ENCODE measurements at places on chromosomes 1 and 21.

GRCh38 chr1:207404849-207405525, 49.1 kb upstream of the CR2 start:
- DNase-seq, result peak; percentile 33

GRCh38 chr1:156371553-156372264, 2.7 kb downstream of the RHBG start:
- DNase-seq, result no peak

GRCh38 chr1:22494943-22495579, 43.4 kb downstream of the ZBTB40 start:
- DNase-seq, result no peak

- DNase-seq, result no peak
These were observed 836.7 kb upstream of the ADAMTS5 start for GRCh38 chr21:27803571-27803970.

GRCh38 chr21:34190576-34191321, 117.4 kb downstream of the MRPS6 start:
- DNase-seq, result no peak

- DNase-seq, result no peak
These were observed 24.0 kb downstream of the ECE1 start for GRCh38 chr1:21266119-21266774.

DNA sequence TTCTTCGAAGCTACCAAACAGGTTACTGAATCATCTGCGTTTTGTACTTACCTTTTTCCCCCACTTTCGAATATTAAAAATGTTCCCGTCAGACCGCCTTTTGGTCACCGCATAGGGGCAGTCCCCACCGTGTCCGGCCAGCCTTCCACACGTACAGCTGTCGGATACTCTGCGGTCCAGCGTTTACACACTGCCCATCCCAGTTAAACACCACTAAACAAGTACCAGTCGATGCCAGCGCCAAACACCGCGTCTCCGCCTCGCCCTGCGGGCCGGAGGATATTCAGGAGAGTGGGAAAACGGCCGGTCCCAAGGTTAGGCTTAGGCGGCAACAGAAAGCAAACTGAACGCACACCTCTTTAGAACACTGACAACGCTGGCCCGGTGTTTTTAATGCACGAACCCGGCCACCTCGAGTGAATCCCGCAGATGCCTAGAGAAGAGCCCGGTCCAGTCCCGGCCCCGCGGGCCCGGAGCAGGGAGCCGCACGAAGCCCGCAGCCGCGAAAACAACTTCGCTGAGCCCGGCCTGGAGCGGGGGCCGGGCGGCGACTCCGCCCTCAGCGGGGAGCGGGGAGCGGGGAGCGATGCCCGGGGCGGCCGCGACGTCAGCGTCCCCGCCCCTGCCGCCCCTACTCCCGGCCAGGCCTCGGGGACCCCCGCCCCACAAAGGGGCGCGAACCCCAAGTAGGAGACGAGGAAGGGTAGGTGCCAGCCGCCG, 730 bp upstream of the PHF13 start:
- DNase-seq, result no peak

DNA sequence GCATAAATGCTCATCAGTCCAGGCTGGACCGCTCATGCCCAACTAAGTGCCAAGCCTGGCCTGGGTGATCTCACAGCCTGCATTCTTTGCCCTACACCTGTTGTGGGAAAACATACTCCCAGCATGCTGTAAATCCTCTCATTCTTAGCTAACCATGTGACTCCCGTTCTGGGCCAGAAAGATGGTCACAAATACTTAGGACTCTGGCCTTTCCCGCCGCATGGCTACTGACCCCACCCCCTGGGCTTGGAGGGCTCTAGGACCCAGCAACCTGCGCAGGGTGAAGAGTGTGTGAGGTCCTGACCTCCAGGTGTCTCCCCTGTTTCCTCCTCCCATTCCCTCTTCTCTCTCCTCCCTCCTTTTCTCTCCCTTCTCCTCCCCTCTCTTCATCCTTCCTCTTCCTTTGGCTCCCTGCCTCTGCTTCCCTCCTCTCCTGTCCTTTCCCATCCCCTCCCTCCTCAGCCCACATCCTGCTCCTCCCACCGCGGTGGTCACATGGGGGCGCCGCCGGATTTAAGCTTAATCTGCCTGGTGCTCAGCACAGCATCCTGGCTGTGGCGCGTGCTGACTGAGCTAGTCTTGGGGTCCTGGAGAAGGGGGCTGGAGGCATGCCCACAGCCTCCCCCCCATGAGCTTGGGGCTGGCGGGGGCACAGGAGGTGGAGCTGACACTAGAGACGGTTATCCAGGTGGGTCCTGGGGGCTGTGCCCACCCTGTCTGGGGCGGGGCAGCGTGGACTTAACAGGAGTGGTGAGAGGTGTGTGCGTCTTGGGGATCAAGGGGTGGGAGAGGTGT, at the start of gene CROCC:
Gene CROCC, plus strand, starts transcription at position 541 of the 795 bp plus-strand sequence. Its CDS starts 88 bp downstream, at position 629.
- no peak for DNase-seq

DNA sequence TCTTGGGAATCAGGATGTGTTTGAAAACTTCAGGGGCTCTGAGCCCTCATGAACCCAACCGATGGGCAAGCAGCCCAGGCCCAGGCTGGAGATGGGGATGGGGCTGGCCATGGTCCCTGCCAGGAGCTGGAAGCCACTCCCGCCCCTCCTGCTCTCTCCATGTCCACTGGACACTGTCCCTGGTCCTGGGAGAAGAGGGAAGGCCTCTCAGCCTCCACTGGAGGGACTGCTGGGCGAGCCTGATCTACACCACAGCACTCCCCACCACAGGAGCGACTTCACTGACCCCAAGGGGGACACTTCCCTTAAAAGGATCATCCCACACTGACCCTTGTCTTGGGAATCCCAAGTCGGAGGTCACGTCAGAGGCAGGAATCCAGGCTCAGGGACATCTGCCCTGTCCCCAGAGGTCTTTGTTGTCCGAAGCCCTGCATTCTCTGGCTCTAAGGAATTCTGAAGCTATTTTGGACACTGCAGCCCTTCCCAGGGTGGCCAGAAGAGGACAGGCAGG, 16.9 kb upstream of the COL18A1 start:
- DNase-seq, result no peak

DNA sequence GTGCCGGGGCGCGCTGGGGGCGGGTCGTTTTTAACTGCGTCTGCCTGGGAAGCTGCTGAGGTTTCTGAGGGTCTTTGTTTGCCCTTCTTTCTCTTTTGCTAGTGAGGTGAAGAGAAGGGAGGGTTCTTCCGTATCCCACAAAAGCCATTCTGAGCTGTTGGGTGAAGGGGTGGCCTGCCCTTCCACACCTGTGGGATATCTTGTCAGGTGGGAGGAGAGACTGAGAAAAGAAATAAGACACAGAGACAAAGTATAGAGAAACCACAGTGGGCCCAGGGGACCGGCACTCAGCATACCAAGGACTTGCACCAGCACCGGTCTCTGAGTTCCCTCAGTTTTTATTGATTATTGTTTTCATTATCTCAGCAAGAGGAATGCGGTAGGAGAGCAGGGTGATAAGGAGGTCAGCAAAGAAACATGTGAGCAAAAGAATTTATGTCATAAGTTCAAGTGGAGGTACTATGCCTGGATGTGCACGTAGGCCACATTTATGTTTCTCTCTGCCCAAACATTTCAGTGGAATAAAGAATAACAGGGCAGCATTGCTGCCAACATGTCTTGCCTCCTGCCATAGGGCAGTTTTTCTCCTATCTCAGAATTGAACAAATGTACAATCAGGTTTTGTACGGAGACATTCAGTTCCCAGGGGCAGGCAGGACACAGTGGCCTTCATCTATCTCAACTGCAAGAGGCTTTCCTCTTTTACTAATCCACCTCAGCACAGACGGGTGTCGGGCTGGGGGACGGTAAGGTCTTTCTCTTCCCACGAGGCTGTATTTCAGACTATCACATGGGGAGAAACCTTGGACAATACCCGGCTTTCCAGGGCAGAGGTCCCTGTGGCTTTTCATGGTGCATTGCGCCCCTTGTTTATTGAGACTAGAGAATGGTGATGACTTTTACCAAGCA, 972 bp downstream of the PGBD2 start:
- no peak for DNase-seq

- DNase-seq, result no peak
These were observed 166.3 kb upstream of the NR5A2 start for GRCh38 chr1:199861020-199861795.

DNA sequence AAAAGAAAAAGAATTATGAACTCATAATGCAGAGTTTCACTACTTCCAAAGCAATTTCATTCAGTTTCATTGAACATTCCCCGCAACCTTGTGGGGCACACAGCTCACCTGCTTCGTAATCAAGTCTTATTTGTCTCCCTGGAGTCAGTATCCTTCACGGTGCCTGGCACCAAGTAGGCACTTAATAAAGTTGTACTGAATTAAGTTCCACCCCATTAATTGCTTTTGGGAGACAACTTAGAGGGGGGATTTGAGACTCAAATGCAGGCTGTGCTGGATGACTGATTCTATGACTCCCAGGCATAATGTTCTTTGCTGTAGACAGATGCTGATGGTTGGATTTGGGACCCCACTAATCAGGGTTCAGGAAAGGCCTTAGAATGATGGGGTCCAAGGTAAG, 6.5 kb upstream of the ID3 start:
- DNase-seq, result no peak

DNA sequence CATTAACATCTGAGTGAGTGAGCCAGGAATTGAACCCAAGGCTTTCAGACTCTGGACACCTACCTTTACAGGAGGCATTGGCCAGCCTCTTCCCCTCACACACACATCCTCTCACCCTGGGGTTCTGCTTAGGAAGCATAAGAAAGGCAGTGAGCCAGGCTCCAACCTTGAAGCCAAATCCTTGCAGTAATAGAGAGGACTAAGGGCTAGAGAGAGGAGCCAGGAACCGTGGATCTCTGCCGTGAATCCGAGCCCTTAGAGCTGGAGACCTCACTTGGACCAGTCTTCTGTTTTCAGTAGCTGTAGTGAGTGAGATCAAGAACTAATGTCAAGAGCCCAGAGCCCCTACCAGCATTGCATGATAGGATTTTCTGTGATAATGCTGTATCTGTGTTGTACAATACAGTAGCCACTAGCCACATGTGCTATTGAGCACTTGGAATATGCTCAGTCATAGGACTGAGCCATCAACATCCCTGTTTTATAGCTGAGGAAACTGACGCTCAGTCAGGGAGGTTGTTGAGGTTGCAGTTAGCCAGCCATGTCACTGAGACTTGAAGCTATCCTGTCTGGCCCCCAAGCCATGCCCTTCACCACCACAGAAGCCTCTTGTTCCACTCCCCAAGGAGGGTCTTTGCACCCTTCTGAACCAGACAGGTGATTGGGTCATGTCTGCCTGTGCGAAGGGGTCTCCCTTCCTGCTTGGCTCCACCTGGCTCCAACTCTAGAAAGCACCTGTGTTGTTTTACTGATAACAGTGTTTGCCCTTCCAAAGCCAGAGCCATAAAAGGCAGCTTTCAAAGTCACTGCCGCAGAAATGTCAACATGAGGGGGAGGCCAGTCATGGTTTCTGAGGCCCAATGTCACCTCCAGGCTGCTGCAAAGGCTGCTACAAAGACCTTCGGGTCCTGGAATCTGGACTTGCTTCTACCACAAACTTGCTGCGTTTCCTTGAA, 101.1 kb upstream of the JUN start:
- DNase-seq, result no peak

DNA sequence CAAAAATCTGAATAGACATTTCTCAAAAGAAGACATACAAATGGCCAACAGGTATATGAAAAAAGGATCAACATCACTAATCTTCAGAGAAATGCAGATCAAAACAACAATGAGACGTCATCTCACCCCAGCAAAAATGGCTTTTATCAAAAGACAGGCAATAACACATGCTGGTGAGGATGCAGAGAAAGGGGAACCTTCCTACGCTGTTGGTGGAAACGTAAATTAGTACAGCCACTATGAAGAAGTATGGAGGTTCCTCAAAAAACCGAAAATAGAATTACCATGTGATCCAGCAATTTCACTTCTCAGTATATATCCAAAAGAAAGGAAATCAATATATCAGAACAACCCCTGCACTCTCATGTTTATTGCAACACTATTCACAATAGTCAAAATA, 65.1 kb upstream of the ATP1B1 start:
- no peak for DNase-seq

- DNase-seq, result no peak
These were observed 42.9 kb downstream of the SEC22B start for GRCh38 chr1:120133228-120133927.

GRCh38 chr1:65147424-65148177, 402 bp upstream of the AK4 start:
- DNase-seq, result no peak

DNA sequence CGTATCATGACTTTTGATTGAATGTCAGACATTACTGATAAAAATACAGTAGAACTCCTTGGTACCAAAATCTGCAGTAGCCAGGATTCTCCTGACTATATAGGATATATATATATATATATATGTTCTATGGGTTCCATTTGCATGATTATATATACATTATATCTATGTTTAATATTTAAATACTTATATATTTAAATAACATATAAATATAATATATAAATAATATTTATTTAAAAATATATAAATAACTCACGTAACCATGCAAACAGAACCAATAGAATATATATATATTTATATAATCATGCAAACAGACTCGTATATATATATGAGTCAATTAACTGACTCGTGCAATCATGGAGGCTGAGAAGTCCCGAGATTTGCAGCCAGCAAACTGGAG, 278.8 kb upstream of the PLXNA2 start:
- DNase-seq, result no peak

DNA sequence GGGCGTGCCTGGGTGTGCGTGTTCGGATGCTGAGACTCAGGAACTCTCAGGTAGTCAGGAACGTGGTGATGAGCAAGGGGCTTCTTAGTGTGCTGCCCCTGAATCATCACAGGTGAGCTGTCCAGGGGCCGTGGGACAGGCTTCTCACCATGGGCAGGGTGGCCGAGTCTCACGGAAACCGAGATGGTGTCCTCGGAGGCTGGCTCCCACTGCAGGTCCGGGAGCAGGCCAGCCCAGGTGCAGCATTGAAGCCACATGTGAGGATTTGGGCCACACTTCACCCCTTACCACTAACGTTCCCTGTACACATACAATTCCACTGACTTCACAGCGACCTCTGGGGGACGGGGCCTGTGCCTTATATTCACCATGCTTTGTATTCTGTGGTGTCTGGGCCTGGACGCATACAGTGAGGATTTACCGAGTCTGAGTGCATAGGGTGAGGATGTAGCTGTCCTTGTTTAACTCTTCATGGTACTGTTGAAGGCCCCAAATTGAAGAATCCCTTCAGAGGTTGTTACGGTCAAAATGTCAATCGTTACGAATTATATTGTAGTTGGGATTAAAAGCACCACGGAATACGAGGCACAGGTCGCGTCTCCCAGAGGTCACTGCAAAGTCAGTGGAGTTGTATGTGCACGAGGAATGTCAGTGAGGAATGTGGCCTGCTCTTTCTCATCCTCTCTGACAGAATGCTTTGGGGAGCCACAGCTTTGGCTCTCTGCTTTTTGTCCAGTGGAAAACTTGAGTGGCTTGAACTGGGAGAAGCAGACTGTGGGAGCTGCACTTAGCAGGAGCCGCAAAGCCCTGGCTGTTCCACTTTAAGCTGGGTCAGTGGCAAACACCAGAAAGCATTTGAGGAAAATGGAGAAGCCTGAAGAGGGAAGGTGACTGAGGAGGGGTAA, 95.3 kb downstream of the MTR start:
- DNase-seq, result no peak

DNA sequence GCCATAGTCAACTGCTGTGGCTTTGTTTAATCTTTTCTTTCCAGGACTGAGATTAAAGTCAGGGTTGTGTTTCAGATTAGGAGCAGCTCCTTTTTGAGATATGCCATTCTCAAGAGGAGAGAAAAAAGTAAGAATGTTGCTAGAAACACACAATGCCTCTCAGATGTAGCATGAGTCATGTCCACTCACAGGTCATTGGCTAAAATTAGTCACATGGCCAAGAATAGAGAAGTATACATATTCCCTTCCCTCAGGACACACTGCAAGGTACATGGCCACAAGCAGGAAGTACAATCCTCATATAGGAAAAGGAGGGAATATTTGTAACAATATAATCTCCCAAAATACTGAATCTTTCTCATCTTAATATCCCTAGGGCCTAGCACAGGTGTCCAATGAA, 141.9 kb upstream of the PTBP2 start:
- no peak for DNase-seq
